ENCODE measurements at places on chromosomes 6 and 20.
A peak's percentile ranks its signal among the peaks of the same experiment; 100 is the strongest.

DNA sequence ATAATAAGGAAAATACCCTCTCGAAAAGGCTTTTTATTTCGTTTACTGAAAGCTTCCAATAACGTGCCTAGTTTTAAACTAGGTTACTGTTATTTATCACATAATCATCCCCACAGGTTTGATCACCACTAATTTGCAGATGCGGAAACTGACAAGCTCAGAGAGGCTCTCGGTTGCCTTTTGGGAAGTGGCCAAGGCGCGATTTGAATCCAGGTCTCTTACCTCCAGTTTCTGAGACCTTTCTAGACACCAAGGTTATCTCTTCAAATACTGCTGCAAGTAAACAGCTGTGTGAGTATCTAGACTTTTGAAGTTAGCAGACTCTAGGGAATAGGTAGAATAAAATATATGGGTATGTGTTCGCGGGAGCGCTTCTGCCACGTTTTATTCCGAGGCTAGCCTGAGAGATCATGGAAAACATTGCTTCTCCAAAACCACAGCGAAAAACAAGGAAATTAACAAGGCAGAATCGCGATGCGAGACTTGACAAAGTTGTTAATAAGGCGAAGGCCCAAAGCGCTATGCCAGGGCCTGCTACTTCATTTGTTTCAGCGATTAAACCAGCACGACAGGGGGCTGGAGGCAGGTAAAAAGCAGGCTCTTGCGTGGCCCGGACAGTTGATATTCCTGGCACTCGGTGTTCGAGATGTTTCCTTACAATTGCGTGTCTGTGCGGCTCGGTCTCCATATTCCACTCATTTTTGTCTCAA lies 1.8 kb upstream of the JARID2 start:
- no peak for DNase-seq

- peak; percentile 87 for DNase-seq
These were observed at the start of gene GNAS-AS1 for GRCh38 chr20:58850693-58851174. Gene GNAS-AS1, minus strand, starts transcription at chr20:58850902.

GRCh38 chr6:53532061-53532797 lies 12.7 kb downstream of the GCLC start:
- no peak for DNase-seq

- peak; percentile 72 for DNase-seq
These were observed 71.4 kb upstream of the TULP1 start for GRCh38 chr6:35583893-35584688.

GRCh38 chr20:57688295-57688694 lies 21.5 kb downstream of the PMEPA1 start:
- no peak for DNase-seq

- DNase-seq: no peak
These were observed 38.3 kb downstream of the SLC52A3 start for GRCh38 chr20:730005-730404.

DNA sequence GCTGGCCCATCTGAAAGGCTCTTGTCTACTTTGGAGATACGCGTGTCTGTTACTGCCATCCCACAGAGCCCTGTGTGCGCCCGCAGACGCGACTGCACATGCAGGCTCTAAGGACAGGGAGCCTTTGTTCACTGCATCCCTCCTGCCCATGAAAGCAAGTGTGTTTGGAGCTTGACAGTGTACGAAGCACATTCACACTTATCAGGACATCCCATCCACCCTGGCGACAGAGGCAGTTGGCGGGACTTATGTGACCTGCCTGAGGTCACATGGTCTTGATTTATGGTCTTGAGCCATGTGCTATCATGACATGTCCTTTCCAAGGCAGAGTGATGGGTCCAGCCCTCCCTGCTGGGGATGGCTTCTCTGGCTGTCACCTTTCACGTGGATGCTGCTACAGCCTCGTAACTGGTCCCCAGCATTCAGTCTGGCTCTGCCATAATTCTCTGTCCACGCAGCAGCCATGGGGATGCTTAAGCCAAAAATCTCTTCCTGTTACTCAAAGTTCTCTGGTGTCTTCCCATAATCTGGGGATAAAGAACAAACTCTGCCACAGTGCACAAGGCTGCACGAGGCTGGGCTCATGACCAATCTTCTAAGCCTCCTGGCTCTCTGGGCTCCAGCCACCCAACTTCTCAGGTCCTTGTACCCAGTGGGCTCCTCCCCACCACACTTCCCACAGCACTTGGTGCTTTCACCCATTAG lies 36.3 kb upstream of the FAM83D start:
- no peak for DNase-seq

DNA sequence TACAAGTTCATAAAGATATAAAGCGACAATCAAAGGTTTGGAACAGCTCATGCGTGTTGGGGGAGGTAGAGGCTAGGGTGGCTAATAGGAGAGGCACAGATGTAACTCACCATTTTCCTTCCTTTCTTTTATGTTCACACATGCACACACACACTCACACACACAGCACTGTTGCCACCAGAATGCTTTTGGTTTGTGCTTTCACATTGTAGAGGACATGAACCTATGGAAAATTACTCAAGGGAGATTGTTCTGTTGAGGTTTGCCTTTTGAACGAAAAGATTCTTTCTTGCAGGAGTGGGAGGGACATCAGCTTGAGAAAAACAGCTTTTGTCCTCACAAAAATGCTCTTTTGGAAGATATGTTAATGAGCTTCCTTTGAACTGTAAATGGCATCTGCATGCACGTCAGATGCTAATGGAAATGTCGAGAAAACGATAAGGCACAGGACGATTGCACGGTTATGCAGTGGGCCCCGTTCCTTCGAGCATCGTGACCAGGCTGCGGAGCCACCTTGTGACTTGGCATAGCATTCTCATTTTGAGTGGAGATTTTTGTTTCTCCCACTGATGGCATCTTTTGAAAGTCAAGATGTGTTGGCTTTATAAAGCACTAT lies 724.1 kb downstream of the KIF16B start:
- no peak for DNase-seq

DNA sequence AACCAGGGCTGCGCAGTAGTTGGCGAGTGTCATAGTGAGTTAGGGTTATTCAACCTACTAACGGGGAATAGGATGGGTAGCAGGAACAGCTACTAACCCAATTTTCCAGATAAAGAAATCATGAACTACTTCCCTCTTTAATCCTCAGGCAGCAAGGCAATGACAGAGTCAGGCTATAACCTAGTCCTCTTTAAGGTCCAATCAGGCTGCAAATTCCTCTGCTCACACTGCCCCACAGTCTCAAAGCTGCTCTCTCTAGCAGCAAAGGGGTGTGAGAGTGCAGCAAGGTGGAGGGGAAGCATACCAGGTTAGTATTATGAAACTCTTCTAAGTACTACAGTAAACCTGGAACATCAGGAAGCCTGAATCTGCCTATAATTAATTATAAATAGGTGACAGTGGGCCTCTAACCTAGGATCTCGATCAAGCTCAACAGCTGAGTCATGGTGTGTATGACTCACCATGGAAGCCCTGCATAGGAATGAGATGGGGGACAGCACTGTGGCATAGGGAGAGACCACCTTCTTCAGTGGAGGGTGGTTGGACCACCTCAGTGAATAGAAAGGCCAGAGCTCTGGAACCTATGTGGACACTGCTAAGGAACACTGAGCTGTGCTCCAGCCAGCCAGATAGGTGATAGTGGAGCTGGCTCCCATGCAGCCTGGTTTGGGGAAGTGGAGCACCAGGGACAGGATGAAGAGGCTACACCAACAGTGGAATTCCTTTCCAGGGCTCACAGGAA lies 7.9 kb downstream of the PEX6 start:
- no peak for DNase-seq

GRCh38 chr6:19662911-19663310 lies 174.3 kb upstream of the ID4 start:
- DNase-seq: no peak

- DNase-seq: no peak
These were observed 90.8 kb downstream of the ZNF217 start for GRCh38 chr20:53502820-53503219.

DNA sequence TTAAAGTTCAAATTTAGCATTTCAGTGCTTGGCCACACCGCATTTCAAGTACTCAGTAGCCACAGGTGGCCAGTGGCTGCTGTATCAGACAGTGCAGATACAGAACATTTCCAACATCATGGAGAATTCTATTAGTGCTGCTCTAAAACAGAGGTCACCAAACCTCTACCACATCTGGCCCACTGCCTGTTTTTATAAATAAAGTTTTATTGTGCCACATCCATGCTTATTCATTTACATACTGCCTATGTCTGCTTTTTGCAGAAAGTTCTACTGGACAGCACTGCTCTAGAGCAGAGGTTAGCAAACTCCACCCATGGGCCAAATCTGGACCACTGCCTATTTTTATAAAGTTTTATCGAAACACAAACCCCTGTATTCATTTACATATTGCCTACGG lies 3.7 kb upstream of the PTPRT start:
- no peak for DNase-seq

DNA sequence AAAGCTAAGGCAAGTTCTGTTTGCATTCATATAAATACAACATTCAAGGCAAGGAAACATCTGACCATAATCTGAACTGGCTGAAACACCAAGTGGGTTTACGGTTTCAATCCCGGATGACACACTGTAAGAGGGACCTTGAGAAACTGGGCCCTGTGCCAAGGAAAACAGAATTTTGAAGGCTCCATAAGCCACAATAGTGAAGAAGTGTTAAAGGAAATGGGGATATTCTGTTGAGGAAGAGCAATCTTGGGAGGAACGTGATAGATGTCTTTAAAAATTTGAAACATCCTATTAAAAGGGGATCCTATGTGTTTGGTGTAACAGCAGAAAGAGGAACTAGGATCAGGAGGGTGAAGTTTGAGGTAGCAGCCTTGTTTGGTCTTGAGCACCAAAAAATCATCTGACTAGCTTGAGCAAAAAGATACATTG lies 82.4 kb upstream of the TAB2 start:
- no peak for DNase-seq

- peak; percentile 73 for DNase-seq
These were observed 17.8 kb upstream of the TAGAP start for GRCh38 chr6:159062564-159062945.

DNA sequence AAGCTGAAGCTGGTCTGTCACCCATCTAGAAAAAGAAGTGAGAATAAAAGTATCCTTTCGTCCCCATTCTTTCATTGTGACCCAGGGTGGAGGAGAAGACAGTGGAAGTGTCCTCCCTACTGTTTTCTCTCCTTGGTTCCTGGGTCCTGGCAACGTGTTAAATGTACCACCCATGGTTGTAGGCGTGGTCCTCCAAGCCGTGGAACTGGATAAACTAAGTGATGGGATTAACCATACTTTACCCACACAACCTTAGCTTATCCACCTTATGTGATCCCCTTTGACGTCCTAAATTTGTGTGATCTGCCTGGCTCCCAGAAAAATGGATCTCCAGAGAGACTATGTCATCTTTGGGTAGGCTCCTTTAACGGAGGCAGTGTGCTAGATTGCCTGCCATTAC lies 47.4 kb downstream of the HLA-DPB1 start:
- no peak for DNase-seq

DNA sequence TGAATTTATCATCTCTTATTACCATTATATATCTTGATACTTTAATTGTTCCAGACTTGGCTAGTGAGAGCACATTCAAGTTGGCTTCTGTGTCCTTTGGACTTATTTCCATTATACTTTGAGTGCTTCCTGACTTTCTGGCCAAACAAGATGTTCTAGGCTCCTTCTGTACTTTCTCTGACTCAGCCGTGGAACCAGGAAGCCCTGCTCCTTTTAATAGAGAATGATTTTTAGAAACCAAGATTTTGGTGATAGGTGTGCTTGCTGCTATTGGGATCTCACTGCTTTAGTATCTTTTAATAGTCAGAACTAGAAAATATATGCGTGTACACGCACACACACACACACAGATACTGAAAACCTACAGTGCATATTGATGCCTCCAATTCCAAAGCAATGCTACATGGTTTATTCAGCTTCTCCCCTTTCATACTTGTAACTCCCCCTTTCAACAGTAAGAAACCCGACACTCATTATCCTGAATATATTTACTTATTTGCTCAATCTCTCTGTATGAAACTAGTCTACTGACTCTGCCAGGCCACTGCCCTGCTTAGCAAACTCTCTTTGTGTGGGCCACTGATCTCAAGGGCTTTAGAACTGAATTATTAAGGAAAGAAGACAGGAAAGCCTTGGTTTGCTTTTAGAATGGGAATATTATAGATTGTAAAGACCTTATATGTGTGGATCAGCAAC lies 42.7 kb upstream of the EZR start:
- no peak for DNase-seq

DNA sequence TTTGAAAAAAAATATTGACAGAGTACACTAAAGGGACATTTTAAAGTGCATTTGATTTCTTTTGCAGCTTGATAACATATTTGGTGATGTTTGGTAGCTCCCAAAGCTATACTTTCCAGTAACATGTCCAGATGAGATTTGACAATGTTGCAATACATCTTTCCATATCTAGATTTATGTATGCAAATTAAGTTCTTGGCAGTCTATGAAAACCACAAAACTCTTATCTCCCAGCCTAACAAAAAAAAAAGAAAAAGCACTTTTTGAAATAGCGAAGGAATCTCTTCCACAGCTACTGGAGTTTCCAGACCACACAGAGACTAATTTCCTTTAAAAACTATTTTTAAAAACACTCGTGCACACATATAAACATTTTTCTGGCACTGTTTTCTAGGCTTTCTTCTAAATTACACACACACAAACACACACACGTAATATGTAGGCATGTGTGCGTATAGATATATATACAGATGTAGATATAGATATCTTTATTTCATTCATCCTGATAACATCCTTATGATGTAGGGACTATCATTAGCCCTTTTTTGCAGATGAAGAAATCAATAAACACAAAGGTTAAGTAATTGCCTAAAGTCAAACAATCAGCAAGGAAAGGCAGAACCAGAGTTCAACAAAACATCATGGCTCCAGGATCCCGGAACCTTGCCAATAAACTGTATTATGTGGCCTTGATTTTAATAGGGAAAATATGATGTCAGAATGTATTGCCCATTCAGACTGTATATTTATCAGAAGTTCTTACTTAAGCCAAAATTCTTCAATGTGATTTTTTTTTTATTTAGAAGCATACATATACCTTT lies 93.3 kb downstream of the ADGRB3 start:
- DNase-seq: no peak

DNA sequence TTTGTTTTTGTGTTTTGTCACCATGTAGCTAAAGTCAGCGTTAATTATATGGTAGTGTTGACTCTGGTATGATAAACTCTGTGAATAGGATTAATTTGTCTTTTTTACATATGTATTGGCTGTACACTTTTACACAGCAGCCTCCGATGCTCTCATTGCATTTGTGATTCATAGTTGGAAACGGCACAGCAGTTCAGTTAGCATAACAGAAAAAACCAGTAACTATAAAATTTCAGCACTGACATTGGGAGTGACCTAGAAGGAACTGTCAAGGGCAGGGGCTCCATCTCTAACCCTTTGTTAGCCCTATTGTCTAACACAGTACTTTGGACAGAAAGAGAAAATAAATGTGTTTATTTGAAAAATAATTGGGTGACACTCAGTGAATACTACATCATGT lies 5.6 kb upstream of the BEND6 start:
- DNase-seq: no peak

DNA sequence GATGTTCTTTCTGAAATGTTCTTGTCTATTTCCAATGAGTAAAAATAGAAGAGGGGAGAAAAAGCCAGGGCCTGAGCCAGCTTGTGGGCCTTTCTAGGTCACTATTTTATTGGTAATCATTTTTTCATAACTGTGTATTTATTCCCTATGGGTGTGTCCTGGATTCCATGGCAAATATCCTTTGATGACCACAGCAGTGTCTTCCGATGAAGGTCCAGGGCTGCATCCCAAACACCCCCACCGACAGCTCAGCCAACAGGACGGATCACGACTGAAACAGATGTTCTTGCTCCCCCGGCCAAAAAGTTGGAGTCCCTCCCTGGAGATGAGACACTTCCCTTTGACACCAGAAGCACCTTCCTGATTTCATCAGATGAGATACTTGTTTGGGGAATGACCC lies 105.4 kb upstream of the PLEKHG1 start:
- DNase-seq: no peak
